ENCODE measurements at places on chromosomes 1 and 21.

DNA sequence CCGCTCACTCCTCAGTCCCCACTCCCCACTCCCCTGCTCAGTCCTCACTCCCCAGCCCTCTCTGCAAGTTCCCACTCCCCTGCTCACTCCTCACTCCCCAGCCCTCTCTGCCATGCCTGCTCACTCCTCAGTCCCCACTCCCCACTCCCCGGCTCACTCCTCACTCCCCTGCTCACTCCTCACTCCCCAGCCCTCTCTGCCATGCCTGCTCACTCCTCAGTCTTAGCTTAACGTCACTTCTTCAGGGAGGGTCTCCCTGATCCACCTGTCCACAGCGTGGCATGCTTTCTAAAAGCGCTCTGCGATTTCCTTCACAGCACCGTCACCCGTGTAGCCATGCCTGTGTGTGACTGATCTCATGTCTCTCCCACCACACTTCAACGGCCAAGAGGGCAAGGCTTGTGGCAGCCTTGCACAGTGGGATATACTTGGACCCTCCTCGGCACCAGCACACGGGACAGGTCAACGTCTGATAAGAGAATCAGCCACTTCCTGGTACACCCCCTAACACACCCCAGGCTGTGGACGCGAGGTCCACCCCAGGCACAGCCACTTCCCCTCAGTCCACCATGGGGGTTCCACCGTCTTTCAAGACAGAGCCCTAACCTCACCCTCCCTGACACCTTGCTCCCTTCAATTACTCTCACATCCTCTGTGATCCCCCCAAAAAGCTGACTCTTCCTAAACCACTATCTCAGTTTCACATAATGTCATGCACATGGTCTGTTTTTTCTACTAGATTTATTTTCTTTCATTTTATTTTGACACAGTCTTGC lies 14.0 kb downstream of the PRDM15 start:
- no peak for DNase-seq

DNA sequence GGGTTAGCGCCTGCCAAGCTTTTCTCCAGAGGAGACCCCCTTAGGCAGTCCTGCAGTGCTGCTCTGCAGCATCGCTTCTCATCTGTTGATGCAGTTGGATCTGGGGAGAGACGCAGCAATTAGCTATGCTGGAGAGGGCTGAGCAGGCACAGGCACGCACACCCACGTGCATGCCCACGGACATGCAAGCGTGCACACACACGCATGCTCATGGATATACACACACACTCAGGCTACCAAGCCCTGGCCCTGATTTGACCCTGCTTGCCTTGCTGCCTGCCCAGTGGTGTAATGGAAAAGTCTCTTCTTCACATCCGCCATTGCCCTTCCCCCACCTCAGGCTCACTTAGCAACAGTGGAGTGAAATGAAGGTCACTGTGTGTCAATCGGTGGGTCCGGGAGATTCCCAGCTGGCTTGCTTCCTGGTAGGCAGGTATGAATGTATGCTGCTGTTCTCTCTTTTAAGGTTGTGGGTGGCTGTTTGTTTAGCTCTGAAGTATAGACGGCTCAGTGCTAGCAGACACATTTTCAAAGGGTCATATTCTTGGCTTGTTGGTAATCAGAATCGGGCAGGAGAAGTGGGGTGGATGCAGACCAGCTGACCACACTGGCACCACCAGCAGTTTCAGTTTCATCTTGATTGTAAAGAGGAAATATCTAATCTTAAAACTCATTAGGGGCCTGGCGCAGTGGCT lies 9.5 kb downstream of the ATP1B1 start:
- no peak for DNase-seq

GRCh38 chr1:150235294-150235851 lies 539 bp downstream of the ANP32E start:
- DNase-seq = no peak

DNA sequence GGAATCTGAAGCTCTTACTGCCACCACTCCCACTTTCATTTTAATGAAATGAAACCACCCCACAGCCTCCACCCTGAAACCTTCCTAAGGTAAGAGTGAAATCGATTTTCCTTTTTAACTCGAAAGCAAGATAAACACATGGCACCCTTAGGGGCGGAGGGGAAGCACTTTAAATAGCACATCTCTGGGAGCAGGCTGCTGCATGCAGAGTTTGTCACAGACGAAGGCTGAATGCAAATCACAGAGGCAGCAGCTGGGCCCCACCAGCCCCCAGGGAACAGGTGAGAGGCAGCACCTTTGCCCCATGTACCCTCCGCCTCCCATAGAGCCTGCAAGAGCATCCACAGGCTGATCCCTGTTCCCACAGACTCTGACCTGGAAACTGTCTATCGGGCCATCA lies 60.0 kb upstream of the GRIK3 start:
- no peak for DNase-seq

GRCh38 chr1:229819091-229819490 lies 193.0 kb downstream of the URB2 start:
- DNase-seq = no peak

DNA sequence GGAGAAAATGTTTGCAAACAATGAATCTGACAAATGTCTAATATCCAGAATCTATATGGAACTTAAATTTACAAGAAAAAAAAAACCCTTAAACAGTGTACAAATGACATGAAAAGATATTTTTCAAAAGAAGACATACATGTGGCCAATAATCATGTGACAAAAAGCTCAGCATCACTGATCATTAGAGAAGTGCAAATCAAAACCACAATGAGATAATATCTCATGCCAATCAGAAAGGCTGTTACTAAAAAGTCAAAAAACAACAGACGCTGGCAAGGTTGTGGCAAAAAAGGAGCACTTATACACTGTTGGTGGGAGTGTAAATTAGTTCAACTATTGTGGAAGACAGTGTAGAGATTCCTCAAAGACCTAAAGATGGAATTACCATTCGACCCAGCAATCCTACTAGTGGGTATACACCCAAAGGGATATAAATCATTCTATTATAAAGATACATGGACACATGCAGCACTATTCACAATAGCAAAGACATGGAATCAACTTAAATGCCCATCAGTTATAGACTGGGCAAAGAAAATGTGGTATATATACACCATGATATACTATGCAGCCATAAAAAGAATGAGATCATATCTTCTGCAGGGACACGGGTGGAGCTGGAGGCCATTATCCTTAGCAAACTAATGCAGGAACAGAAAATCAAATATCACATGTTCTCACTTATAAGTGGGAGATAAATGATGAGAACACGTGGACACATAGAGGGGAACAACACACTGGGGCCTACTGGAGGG lies 123.2 kb downstream of the PTPRC start:
- no peak for DNase-seq

DNA sequence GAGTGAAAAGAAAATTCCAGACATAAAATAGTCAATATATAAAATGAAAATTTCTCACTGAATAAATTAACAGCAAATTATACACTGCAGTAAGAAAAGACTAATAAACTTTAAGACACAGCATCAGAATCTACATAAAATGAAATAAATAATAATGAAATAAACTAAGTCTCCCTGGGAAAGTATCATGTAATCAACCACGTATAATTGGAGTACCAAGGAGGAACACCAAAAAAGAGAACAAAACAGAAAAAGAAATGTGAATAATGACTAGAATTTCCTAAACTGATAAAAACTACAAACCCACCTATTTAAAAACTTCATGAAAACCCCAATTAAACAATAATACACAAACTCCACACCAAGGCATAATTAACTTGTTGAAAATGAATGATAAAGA lies 43.6 kb downstream of the SASS6 start:
- DNase-seq = no peak

GRCh38 chr1:205587581-205587980 lies 44.2 kb downstream of the ELK4 start:
- no peak for DNase-seq

DNA sequence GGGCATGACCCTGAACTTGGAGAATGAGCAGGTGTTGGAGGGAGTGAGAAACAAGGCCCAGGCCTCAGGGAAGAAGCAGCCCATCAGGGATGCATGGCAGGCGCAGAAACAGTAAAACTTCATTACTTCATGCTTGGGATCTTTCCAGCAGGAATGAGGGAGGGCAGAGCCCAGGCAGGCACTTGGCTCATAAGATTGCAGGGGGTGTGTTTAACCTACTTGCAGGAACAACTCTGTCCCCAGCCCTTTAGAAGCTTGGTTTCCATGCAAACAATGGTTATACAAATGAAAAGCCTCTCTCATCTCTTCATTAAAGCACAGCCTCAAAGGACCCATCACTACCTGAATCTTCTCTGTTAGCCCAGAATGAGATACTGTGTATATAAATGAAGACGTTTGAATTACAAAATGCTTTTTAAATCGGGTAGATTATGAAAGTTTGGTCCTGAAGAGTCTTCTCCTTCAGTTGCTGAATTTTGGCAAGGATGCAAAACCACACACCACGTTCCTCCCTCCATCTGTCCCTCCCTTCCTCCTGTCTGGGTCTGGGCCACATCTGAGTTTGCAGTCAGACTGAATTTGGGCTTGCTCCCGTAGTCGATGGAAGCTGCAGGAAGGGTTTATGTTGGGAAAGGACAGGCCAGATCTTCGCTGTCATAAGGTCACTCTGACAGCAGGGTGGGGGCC lies 154.4 kb upstream of the KLHDC7A start:
- no peak for DNase-seq

GRCh38 chr1:34863501-34863900 lies 4.0 kb upstream of the SMIM12 start:
- DNase-seq = no peak

- DNase-seq = no peak
Measured at GRCh38 chr1:176416777-176417176, 46.2 kb upstream of the PAPPA2 start.

GRCh38 chr21:40130476-40130875 lies 263.2 kb downstream of the PCP4 start:
- no peak for DNase-seq

GRCh38 chr1:40851643-40852042 lies 10.5 kb downstream of the CITED4 start:
- DNase-seq = no peak

DNA sequence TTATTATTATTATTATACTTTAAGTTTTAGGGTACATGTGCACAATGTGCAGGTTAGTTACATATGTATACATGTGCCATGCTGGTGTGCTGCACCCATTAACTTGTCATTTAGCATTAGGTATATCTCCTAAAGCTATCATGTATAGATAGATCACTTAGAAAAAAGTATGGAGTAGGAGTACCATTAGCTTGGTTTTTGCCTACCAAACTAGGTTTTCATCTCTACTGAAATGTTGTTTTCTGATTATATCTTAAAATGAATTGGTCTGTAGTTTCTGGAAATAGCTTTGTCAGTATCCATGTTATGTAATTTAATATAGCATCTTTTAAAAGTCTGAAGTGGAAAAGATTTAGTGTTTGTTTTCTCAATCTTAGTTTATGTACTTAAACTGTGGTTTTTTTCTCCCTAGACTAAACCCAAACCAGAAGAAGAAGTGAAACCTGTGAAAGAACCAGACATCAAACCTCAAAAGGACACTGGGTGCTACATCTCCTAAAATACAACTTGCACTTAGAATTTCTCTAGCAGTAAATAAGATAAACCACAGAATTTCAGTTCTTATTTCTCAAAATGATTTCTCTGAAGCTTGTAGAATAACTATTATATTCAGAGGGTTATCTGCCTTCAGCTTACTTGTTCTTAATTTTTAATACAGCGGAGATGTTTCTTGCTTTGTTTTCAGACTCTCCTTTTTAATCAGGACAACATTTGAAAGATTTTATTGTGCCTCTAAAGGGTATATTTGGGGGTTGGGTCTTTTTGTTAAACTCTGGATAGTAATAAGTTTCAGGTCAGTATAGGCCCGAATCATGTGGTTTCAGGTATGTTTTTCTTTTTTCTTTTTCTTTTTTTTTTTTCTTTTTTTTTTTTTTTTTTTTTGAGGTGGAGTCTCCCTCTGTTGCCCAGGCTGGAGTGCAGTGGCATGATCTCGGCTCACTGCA lies 4.5 kb upstream of the FAM177B start:
- DNase-seq = no peak

GRCh38 chr1:234473118-234473517 lies 5.9 kb downstream of the TARBP1 start:
- DNase-seq = no peak

- no peak for DNase-seq
Measured at GRCh38 chr1:11708554-11709350, 17.2 kb downstream of the DRAXIN start.

DNA sequence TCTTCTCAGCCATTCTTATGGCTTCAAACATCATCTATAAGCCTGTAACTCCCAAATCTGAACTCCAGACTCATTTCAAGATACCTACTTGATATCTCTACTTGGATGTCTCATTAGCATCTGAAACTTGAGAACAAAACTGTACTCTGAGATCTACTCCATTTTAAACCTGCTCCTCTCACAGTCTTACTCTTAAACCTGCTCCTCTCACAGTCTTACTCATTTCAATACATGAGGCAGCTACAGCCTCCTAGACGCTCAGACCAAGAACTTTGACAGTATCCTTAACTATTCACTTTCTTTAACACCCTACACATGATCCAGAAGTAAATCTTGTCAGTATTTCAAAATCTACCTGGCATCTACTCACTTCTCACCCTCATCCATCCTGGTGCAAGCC lies 54.3 kb downstream of the NBPF6 start:
- DNase-seq = no peak

DNA sequence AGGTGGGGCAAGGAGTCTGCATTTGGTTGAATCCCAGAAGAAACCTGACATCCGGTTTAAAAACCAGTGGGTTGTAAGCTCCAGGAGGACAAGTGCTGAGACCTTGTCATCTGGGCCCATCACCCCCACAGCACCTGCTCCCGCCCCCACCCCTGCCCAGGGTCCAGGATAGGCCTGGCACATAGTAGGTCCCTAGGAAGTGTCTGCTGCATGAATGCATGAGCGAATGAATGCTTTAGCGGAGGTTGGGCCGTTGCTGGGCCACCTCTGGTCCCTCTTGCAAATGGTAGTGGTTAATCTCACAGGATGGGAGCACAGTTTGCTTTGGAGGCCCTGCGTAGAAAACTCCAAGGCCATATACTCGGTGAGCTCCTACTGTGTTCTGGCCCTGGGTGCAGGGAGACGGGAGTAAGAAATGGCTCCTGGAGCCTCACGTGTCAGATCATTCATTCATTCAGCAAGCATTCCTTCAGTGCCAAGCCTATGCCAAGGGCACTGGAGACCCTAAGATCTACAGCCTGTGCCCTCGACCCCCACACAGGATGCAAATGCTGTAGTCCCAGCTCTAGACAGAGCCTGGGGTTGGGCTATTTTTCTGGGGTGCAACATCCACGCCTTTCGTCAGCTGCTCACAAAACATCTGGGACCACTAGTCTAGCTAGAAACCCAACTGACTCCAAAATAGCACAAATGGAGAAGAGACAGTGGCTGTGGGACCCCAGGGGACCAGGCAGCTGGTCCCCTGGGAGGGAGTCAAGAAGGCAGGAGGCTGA lies 28.9 kb downstream of the EPHA2 start:
- no peak for DNase-seq

GRCh38 chr1:193438771-193439170 lies 252.4 kb upstream of the B3GALT2 start:
- no peak for DNase-seq

- DNase-seq = no peak
Measured at GRCh38 chr1:113701429-113701828, 57.9 kb downstream of the PHTF1 start.

DNA sequence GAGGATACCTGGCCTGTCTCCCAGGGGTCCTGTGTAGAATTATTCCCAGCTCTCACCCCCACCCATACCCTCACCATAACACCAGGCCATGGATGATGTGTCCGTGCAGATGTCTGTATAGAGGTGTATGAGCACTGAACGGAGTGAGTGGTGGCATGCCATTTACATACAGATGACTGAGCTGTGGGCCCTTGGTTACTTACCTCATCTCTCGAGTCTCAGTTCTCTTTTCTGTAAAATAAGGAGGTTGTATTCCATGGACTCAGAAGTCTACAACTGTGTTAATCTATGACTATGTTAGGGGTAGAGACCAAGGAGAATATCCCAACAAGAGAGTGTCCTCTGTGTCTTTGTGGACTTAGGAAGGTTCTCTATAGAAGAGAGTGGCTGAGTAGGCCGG lies 65.6 kb upstream of the CD1D start:
- no peak for DNase-seq

Data from SK-N-MC (cell line).